Pancreas (tissue), 10 donors: ENCODE measurements at places on chromosomes 7 and 10. TPM values are rescaled to one million over a fixed set of nuclear protein-coding genes. Genes with fewer than 3 reads are reported as not detected.

The WEE2 gene
- 0.12 TPM for total RNA-seq

GRCh38 chr10:77005871-77006270 lies 631.7 kb downstream of the KCNMA1 start:
- DNase-seq = no peak

DNA sequence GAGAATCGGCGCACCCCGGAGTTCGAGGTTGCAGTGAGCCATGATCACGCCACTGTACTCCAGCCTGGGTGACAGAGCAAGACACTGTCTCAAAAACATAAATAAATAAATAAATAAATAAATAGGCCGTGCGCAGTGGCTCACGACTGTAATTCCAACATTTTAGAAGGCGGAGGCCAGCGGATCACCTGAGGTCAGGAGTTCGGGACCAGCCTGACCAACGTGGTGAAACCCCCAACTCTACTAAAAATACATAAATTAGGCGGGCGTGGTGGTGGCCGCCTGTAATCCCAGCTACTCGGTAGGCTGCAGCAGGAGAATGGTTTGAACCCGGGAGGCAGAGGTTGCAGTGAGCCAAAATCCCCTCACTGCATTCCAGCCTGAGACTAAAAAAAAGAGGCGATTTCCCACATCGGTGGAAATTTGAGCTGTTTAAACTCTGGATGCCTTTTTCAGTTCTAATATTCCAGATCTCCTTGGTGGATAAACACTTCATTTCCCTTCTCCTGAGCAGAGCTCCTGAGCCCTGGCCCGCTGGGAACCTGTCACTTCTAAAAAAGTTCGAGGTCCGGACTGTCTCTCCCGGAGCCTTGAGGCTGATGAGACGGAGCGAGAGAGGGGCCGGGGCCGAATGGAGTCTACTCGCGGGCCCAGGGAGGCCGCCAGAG lies 2.0 kb upstream of the NFKB2 start:
- no peak for DNase-seq

- DNase-seq = no peak
Observed at GRCh38 chr7:106664343-106664742, 3.4 kb upstream of the CCDC71L start.

GRCh38 chr7:155545348-155545747 lies 1.0 kb downstream of the CNPY1 start:
- DNase-seq = no peak

DNA sequence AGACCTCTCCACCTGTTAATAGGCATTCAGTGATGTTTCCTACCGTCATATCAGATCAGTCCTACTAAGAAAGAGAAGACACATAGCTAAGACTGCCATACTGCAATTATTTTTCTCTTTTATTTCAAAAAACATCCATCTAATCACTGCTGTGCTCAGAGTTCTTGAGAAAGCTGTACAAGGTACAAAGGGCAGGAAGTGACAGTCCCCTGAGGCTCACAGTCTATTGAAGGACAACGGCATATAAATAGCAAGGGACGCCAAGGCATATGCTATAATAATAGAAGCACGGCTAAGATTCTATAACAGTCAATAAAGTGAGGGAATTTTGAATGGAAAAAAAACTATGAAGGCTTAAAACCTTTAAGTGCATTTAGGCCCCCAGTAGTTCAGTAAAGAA lies 415.3 kb upstream of the NRP1 start:
- no peak for DNase-seq

GRCh38 chr10:43906490-43906889 lies 257.8 kb upstream of the ZNF32 start:
- DNase-seq = no peak

GRCh38 chr7:41046776-41047175 lies 656.1 kb downstream of the INHBA start:
- DNase-seq = no peak

DNA sequence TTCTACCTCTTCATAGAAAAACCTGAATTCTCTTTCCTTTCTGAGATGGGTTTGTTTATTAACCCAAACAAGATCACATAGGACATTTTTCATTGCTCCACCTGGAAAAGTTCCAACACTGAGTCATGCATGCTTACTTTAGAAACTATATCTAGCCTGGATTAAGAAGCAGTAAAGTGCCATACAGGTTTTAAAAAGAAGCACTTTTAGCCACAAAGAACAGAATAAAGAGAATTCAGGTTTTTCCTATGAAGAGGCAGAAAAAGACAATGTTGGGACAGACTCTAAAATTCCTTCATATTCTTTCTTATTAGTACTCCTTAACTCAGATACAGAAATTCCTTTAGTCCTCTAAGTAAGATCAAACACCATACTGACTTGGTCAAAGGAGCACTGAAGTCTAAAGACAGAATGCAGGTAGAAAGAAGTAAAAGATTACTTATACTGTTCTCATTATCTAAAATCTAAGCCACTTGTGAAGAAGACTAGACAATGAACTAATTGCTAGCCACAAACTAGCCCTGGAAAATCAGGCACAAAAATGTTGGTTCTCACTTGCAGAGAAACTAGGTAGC lies 241.3 kb downstream of the ANK3 start:
- DNase-seq = peak; percentile 25

GRCh38 chr10:95399183-95399582 lies 108.4 kb upstream of the PDLIM1 start:
- no peak for DNase-seq

DNA sequence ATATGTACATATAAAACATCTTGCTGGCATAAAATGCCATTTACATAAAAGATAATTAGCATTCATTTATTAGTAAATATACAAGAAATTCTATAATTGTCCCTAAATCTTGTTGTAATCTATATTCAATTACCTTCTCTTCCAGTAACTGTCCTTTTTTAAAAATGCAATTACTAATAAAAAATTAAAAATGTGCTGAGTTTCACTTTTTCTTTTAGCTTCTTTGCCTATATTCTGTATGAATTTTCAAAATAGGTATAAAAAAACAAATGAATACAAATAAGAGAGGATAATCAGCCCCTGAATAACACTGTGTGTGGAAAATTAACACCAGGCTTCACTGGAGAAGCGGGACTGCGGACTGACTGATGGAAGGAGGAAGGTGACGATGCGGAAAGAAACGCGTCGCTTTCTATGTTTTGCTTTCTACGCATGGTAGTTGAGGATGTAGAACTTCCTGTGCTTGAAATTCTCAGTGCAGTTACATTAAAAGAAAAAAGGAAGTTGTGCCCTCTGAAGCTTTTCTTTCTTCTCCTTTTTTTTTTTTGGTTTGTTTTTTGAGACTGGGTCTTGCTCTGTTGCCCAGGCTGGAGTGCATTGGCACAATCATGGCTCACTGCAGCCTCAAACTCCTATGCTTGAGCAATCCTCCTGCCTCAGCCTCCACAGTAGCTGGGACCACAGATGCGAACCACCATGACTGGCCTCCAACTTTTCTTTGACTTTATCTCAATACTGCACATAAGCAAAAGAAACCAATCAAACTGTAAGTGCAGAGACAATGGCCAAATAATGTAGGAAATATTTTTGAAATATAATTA lies 7.4 kb upstream of the ZMYND11 start:
- no peak for DNase-seq

DNA sequence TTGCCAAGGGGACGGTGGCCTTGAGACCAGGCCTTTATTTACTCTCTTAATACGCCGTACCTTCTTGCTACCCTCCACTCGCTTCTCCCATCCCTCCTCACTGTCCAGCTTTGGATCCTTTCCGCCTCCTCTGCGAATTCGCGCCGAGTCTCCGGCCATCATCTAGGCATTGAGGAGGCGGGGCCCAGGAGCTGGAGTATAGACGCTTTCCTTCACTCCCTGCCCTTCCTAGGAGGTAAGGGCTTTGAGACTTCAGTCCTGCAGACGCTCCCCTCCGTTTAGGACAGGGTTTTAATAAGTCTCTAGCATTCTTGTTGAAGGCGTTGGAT lies 538 bp downstream of the TFAM start:
- DNase-seq = peak; percentile 43

DNA sequence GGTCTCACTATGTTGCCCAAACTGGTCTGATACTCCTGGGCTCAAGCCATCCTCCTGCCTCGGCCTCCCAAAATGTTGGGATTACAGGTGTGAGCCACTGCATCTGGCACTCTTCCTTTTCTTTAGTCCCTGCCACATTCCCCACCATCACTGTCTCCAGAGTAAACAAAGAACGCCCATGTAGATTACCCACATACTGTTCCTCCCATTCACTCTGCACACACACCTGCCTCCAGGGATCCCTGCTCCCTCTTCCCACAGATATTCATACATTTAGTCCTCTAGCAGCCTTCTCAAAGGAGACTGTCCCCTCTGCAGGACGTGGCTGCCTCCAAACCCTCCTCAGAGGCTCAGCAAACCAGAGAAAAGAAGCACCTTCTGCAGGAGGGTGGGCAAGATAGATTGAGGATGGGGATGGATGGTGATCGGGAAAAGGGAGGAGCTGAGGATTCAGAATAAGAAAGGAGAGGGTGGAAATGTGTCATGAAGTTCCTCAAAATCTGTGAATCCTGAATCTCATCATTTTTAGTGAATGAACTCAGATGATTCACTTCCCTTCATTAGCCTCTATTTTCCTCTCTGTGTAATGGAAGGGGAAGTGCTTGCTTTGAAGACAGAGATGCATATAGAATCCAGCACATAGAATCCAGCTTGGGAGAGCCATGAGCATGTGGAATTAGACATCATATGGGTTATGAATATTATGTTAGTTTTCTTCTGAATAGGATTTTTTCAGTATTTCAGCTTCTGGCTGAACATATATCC lies 5.5 kb upstream of the PLAU start:
- DNase-seq = no peak

The TPK1 gene
- total RNA-seq = 2.2 TPM

The CTNNA3 gene
- total RNA-seq = 0.83 TPM

DNA sequence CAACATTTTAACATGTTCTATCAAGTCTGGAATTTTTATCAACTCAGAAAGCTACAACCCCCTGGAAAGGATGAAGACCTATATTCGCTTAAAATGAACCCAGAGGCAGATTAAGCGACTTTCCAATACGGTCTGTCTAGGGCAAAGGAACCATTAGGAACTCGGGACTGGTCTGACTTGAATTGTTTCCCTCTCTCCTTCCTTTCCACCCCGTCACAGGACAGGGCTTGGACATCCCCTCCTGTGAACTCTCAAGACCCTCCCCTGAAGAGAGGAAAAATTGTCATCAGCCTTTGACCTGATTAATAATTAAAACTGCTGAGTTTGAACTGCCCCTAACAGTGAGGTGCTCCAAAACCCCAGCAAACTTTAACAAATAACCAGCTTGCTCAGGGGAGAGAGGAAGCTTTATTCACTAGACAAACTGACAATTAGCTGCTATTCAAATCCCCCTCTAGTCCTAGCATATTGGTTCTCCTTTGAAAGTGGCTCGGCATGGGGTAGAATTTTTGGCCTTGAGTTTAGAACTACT lies 22.6 kb upstream of the SLF2 start:
- DNase-seq = no peak

The RAPGEF5 gene
- total RNA-seq = 34.1 TPM

GRCh38 chr10:112739592-112740353 lies 210.3 kb upstream of the TCF7L2 start:
- no peak for DNase-seq

DNA sequence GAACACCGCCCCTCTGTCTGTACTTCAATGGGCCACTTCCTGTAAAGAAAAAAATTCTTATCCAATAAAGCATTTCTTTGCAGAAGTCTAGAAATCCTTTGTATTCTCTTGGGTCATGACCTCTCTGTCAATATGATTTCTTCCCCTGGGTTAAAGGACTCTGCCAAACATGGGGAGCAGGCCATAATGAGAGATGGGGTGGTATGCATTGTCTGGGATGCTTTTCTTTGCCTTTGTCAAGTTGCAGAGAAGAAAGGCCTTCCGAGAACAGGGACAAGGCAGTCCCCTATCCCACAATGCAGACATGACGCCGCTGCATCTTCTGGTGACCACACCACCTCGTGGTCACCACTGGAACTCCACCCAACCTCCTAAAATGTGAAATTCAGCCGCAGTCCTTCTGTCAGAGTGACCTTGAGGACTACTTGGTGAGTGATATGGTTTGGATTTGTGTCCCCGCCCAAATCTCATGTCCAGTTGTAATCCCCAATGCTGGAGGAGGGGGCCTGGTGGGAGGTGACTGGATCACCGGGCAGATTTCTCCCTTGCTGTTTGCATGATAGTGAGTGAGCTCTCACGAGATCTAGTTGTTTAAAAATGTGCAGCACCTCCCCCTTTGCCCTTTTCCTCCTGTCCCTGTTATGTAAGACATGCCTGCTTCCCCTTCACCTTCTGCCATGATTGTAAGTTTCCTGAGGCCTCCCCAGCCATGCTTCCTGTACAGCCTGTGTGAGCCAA lies 15.2 kb upstream of the FRMPD2 start:
- peak; percentile 30 for DNase-seq
